ENCODE measurements at places on chromosomes 16 and 17.

GRCh38 chr16:59686405-59686804, 952.3 kb upstream of the GOT2 start:
- DNase-seq = no peak

DNA sequence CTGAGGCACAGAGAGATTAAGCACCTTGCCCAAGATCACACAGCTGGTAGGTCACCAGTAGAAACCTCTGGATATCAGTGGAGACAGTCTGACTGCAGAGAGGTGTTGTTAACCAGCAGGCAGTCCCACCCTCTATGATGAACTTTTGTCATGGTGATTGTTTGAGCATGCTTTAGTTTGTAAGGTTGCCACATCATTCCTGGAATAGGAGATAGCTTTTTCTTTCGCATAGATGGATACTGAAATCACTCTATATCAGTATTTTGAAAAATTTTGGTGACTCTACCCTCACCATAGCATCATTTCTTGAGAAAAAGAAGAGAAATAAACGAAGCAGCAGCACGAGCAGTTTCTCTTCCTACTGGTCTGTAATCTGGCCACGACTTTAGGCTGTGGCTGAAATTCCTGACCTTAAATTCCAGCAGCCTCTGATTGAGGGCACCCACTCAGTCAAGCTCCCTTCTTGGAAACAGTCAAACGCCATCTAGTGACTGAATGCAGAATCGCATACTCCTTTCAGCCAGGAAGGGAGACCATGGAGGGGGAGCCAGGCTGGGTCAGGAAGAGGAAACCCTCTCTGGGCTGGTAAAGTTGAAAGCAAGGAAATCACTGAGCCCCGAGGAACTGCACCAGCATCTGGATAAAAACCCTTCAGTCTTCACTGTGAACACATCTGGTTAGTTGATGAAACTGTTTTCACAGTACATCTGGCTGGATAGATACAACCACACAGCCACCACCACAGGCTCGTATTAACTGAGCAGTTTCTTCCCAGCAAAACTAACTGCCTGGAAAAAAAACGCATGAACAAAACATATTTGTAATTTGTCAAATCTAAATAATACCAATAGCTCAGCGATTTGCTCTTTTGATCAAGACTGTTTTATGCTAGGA, 108.5 kb upstream of the XYLT1 start:
- peak; percentile 40 for DNase-seq

DNA sequence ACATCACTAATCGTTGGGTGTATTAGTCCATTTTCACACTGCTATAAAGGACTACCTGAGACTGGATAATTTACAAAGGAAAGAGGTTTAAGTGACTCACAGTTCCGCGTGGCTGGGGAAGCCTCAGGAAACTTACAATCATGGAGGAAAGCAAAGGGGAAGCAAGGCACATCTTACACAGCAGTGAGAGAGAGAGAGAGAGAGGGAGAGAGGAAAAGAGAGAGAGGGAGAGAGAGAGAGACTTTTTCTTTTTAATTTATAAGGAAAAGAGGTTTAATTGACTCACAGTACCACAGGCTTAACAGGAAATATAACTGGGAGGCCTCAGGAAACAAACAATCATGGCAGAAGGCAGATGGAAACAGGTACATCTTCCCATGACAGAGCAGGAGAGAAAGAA, 41.7 kb downstream of the CNGB1 start:
- DNase-seq = no peak

DNA sequence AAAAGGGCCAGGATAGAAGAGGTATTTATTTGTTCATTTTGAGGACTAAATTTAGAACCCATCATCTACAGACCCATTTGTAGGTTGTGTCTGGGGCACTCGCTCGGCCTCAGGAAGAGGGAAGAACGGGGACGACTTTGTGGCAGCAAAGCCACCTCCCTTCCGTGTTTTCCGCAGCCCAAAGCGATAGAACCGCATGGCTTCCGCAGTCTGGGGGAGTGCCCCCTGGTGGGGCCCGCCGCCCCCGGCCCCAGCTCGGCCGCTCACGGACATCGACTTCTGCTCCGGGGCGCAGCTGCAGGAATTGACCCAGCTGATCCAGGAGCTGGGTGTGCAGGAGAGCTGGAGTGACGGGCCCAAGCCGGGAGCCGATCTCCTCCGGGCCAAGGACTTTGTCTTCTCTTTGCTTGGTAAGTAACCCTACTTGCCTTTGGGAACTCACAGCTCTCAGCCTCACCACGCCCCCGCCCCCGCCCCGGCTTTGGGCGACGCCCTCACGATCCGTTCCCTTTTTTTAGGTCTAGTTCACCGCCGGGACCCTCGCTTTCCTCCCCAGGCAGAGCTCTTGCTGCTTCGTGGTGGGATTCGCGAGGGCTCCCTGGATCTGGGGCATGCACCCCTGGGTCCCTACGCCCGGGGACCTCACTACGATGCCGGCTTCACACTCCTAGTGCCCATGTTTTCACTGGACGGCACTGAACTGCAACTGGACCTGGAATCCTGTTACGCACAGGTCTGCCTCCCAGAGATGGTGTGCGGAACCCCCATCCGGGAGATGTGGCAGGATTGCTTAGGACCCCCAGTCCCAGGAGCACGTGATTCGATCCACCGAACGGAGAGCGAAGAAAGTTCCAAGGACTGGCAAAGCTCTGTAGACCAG, 681 bp downstream of the TMEM102 start:
- peak; percentile 44 for DNase-seq

DNA sequence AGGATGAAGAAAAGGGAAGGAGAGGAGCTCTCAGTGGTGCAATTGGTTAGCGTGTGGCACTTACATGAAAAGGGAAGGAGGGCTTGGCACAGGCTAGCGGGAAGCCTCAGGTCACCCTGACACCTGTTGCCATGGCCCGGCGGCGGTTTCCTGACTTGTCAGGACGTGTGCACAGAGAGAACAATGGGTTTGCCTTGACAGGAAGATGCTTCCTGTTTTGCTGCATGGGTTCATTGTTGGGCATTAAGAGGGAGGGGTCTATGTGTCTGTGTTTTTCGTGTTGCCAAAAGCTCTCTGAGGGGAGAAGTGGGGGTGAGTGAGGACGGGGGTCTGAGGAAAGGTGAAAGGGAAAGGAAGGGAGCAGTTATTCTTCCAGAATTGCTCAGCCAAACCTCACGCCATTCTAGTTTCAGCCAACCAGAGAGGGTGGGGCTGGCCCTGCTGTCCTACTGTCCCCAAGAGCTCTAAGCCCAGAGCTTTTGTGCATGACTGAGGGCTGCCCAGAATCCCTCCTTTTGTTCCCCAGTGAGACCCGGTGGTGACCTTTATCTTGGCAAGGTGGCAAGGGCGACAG, 17.1 kb upstream of the CCR7 start:
- DNase-seq = no peak

GRCh38 chr16:27363797-27364196, 38.2 kb upstream of the IL21R start:
- DNase-seq = no peak

GRCh38 chr16:27237219-27238015, 31.2 kb downstream of the NSMCE1 start:
- peak; percentile 69 for DNase-seq

DNA sequence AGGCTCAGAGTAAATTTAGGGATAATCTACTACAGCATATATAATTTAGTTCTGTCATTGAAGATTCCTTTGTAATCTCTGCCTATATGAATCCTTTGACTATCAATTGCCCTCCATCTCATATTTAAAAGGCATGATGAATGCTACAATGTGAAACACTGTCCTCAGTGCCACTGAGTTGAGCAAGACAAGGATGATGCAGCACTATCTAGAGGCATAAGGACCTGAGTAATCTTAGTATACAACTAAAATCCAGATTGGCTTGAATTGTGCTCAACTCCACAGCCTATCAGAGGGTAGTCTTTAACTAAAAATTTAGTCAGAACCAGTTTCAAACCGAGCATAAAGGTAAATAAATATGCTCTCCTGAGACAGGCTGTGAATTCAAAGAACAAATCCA, 11.6 kb upstream of the STRADA start:
- no peak for DNase-seq

DNA sequence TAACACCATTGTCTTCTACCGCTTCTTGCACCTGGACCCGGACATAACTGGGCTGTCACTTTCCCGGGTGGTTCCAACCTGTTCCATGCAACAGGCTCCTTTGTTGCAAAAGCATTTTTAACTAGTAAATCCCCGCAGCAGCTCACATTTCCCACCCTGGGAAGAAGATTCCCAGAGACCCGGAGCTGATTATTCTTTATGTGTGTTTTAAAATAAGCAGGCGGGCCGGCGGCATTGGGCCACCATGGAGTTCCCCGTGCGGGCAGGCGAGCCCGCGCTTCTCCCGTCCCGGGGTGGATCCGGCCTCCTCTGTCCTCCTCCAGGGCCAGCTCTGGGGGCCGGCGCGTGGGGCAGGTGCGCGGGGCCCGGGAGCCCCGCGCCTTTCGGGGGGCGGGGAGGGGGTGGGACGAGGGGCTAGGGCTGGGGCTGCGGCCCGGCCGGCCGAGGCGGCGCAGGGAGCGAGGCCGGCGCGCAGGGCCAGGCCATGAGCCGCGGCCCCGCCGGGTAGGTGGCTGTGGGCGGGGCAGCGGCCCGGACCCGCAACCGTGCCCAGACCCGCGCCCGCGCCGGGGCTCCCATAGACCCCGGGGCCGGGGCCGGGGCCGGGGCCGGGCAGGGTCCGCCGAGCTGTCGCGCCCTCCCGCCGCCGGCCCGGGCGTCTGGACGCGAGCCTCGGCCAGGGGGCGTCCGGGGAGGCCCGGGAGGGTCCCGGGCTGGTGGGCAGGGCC, 1.7 kb downstream of the CRAMP1 start:
- no peak for DNase-seq

GRCh38 chr17:9443811-9444210, 131.8 kb downstream of the STX8 start:
- DNase-seq = no peak

- DNase-seq = no peak
Observed at GRCh38 chr16:77890075-77890474, 101.7 kb downstream of the VAT1L start.

GRCh38 chr17:50045154-50045553, 10.8 kb upstream of the ITGA3 start:
- no peak for DNase-seq

GRCh38 chr17:43155666-43156065, 15.3 kb upstream of the NBR1 start:
- no peak for DNase-seq

DNA sequence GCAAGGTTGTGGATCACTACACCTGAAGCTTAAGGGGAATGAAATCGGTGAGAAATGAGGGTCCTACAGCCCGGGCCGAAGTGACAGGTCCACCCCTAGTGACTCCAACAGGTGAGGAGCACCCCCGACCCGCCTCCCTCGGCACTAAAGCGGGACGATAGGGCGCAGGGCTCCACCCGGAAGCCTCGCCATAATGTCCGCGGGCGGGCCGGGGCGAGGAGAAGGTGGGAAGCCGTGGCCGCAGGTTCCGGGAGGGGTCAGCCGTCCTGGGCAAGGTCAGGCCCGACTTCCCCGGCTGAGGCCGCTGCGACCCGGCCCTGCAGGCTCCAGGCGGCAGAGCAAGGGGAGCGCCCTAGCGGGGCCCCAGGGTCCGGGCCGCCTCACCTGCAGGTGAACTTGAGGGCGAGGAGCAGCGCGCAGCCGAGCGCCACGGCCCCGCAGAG, 543 bp downstream of the TXNDC11 start:
- DNase-seq = peak; percentile 25

GRCh38 chr16:82660075-82660645, 33.4 kb downstream of the CDH13 start:
- peak; percentile 22 for DNase-seq

DNA sequence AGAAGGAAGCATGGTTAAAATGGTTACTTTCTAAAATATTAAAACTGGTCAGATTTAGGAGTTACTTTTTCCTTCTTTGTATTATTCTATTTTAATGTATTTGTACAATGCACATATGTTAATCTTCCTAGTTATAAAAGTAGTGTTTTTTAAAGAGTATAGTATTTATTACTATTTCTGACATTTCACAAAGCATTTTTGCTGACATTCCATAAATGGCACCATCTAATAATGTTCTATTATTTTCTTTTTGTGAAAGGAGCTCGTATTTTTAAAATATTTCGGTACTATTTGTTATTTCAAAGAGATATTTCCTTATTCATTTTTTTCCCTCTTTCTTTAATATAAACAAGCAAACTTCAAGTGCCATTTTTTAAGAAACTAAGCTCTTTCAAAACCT, 47.5 kb upstream of the GSG1L start:
- no peak for DNase-seq
